ENCODE measurements at places on chromosomes 5 and 9. TPM values are rescaled to one million over a fixed set of nuclear protein-coding genes. Genes with fewer than 3 reads are reported as not detected.

- no peak overlapping the region for H3K4me3 ChIP-seq
- DNase-seq = no peak
- no peaks in the 10 kb centered on the region for H3K36me3 ChIP-seq
- no peaks in the 10 kb centered on the region for H3K4me1 ChIP-seq
- H3K27ac ChIP-seq = peak overlapping the region; percentile 26
- no peaks in the 10 kb centered on the region for H3K27me3 ChIP-seq
These were observed 76.6 kb upstream of the ITGA1 start for GRCh38 chr5:52710972-52711596.

TMEM232 gene
- 1.8 TPM for total RNA-seq

DNA sequence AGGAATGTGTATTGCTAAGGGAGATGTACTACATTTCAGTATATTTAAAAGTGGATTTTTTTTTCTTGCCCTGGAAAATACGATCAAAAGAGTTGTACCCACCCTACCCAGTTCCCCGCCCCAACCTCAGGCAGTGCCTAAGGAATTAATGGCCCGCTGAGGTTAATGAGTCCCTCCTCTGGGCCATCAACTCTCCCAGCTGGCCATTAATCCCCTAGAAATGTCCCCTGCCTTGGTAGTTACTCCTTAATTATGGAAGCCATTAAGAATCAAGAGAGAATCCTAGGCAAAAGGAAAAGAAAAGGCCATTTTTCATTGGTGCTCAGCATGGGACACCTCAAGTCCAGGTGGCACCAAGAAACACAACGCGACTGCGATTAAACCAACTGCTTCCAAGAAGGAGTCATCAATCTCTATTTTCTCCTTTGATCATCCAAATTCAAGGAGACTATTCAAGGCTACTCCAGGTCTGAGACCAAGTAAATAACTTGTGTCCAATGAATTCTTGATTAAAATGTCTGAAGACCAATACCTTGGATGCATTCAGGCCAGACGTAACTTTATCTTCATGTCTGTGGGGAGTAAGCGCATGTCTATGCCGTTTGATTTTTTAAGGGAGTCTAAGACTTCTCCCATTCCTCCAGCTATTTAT is 1962.2 kb upstream of the WWC1 start:
- no peaks in the 10 kb centered on the region for H3K36me3 ChIP-seq
- H3K4me3 ChIP-seq = no peak overlapping the region
- H3K4me1 ChIP-seq = no peaks in the 10 kb centered on the region
- H3K27me3 ChIP-seq = no peaks in the 10 kb centered on the region
- no peak for DNase-seq

DNA sequence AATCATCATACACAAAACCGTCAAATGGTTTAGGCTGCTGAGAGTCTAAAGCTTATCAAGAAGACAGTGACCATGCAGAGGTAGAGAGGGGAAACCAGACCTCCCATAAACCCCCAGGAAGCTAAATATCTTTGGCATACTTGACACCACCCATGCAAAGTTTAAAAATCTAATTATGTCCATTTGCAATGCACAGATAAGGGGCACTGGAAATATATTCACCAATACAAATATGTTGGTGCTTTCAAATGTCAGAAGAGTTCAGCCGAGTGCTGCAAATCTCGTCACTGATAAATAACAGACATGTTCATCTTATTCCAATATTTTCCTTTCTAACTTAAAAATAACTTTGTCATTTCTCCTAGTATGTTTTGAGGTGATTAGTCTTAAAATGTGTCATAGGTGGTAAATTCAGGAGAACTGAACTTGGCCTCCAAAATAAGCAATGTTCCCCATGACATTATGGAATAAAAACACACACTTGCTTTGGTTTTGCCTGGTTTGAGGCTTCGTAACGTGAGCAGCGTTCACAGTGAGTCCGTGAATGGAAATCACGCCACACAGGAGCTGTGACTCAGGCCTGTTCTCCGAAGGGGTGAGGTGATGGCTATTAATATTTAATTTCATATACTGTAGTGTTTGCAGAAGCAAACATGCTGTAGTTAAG is 182.2 kb downstream of the AOPEP start:
- no peak overlapping the region for H3K4me3 ChIP-seq
- H3K27me3 ChIP-seq = no peaks in the 10 kb centered on the region
- H3K36me3 ChIP-seq = no peaks in the 10 kb centered on the region
- H3K4me1 ChIP-seq = peaks cover 2% of the 10 kb centered on the region
- no peak overlapping the region for H3K27ac ChIP-seq

- H3K27me3 ChIP-seq = no peaks in the 10 kb centered on the region
- H3K27ac ChIP-seq = no peak overlapping the region
- H3K36me3 ChIP-seq = peaks cover 39% of the 10 kb centered on the region
- no peak for DNase-seq
- H3K4me3 ChIP-seq = no peak overlapping the region
These were observed 15.3 kb downstream of the HSPA9 start for GRCh38 chr5:138559937-138560336.

GRCh38 chr5:132321109-132321721 is 27.0 kb downstream of the SLC22A4 start:
- no peaks in the 10 kb centered on the region for H3K36me3 ChIP-seq
- H3K4me3 ChIP-seq = no peak overlapping the region
- no peaks in the 10 kb centered on the region for H3K27me3 ChIP-seq
- H3K27ac ChIP-seq = no peak overlapping the region

DNA sequence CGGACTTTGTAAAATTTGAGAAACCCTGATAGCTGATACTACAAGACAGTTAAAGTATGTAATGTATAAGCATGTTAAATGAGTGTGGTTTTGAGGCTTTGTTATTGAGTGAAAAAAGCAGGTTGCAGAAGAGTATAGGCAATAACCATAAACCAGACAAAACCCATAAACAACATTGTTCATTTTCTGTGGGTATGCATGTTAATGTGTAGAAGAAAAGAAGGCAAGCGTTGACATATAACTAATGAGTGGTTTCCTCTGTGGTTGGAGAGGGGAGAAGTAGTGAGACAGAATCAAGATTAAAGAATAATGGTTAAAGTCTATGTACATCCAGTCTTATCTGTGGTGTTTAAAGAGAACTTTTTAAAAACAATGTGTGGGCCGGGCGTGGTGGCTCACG is 26.2 kb downstream of the RAD23B start:
- no peaks in the 10 kb centered on the region for H3K4me1 ChIP-seq
- no peaks in the 10 kb centered on the region for H3K27me3 ChIP-seq
- H3K4me3 ChIP-seq = no peak overlapping the region
- DNase-seq = no peak
- no peak overlapping the region for H3K27ac ChIP-seq

DNA sequence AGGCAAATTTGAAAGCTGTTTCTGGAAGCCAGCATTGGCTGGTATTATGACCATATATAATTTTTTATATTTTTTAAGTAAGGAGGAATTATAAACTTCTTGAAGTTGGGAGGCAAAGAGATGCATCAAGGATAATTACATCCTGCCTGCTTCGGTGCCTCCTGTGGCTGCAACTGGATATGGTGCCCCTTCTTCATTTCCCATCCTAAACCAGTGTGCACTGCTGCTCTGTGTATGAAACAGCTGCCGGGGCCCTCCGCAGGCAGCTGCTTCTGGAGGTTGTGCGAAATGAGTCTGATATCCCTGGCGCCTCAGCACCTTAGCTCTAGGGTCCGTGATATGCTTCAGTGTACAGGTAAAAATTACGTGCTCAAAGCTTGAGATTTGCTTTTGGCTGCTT is 304.2 kb downstream of the ENC1 start:
- no peak for DNase-seq
- no peaks in the 10 kb centered on the region for H3K27me3 ChIP-seq
- no peaks in the 10 kb centered on the region for H3K4me1 ChIP-seq
- H3K36me3 ChIP-seq = no peaks in the 10 kb centered on the region
- H3K4me3 ChIP-seq = no peak overlapping the region

- no peaks in the 10 kb centered on the region for H3K36me3 ChIP-seq
- no peaks in the 10 kb centered on the region for H3K27me3 ChIP-seq
- DNase-seq = peak; percentile 32
- H3K4me1 ChIP-seq = peaks cover 16% of the 10 kb centered on the region
These were observed 102.4 kb downstream of the DAPK1 start for GRCh38 chr9:87599901-87600610.

N4BP3 gene
- 3.3 TPM for total RNA-seq

GRCh38 chr9:129558551-129559505 is 62.1 kb downstream of the C9orf50 start:
- H3K27ac ChIP-seq = no peak overlapping the region
- H3K4me1 ChIP-seq = no peaks in the 10 kb centered on the region
- H3K36me3 ChIP-seq = no peaks in the 10 kb centered on the region

GEMIN5 gene
- total RNA-seq = 12.1 TPM

GRCh38 chr5:157924931-157925729 is 66.2 kb upstream of the CLINT1 start:
- peaks cover 4% of the 10 kb centered on the region for H3K4me1 ChIP-seq
- DNase-seq = peak; percentile 78
- no peaks in the 10 kb centered on the region for H3K36me3 ChIP-seq
- no peaks in the 10 kb centered on the region for H3K27me3 ChIP-seq
- no peak overlapping the region for H3K4me3 ChIP-seq
- peak overlapping the region; percentile 72 for H3K27ac ChIP-seq

- no peaks in the 10 kb centered on the region for H3K27me3 ChIP-seq
- H3K36me3 ChIP-seq = no peaks in the 10 kb centered on the region
- no peak overlapping the region for H3K4me3 ChIP-seq
- H3K4me1 ChIP-seq = no peaks in the 10 kb centered on the region
- no peak for DNase-seq
These were observed 255.2 kb downstream of the AOPEP start for GRCh38 chr9:94981723-94982090.

DNA sequence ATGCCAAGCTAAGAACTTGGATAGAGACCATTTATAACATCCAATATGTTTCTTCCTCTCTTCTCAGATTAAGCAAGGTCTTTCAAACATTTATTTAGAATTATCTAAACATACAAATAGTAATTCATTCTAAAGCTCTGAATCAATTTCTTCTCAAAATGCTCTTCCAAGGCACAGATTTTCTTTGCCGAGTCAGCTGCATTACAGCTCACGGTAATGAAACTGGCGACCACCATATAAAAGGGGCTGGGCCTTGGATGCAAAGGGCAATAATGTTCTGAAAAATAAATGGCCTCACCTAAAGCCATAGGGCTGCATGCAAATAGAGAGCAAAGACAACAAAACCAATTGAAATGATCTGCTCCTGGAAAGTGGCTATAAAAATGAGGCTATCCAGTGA is 63.8 kb downstream of the MED27 start:
- no peaks in the 10 kb centered on the region for H3K36me3 ChIP-seq
- H3K4me3 ChIP-seq = no peak overlapping the region
- H3K27ac ChIP-seq = no peak overlapping the region
- no peak for DNase-seq

DNA sequence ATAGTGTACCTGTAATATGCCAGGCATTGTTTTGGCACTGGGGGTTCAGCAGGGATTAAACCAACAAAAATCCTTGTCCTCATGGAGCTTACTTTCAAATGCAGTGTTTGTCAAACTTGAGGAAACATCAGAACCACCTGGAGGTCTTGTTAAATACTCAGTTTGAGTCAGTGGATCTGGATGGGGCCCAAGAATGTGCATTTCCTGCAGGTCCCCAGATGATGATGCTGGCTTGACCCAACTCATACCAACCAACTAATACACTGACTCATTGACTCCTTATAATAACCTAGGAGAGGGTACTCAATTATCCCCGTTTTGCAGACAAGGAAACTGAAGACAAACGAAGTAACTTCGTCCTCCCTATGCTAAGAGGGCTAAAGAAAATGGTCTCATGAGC is 11.3 kb downstream of the WWC1 start:
- H3K4me3 ChIP-seq = no peak overlapping the region
- H3K27ac ChIP-seq = no peak overlapping the region
- no peak for DNase-seq
- peaks cover 3% of the 10 kb centered on the region for H3K4me1 ChIP-seq
- H3K36me3 ChIP-seq = no peaks in the 10 kb centered on the region
- H3K27me3 ChIP-seq = no peaks in the 10 kb centered on the region

GRCh38 chr5:34789021-34789531 is 49.9 kb upstream of the TTC23L start:
- no peaks in the 10 kb centered on the region for H3K4me1 ChIP-seq
- H3K4me3 ChIP-seq = no peak overlapping the region
- no peak for DNase-seq
- no peak overlapping the region for H3K27ac ChIP-seq

FBN2 gene
- 1.8 TPM for total RNA-seq

MEIKIN gene
- not detected for total RNA-seq

DNA sequence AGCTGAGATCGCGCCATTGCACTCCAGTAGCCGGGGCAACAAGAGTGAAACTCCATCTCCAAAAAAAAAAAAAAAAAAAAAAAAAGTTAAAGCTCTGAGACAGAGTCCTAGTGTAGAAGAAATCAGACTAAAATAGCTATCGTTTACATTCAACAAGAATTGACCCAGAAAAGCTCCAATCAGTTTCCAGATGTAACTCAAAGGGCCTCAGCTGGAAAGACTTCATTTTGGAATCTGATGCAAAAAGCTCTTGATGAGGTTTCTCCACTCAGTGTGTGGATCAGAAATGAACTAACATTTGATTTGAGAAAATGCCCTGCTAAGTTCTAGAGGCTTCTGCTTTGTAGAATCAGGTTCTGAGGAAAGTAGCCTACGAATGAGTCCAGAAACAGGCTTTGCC is 7.2 kb upstream of the C1QTNF2 start:
- H3K4me3 ChIP-seq = no peak overlapping the region
- H3K4me1 ChIP-seq = no peaks in the 10 kb centered on the region
- no peaks in the 10 kb centered on the region for H3K36me3 ChIP-seq
- no peak for DNase-seq

LMX1B gene
- 0.13 TPM for total RNA-seq

GRCh38 chr9:110521206-110521605 is 58.3 kb downstream of the SVEP1 start:
- DNase-seq = no peak
- H3K4me1 ChIP-seq = no peaks in the 10 kb centered on the region
- H3K36me3 ChIP-seq = no peaks in the 10 kb centered on the region

GRCh38 chr5:130002183-130002582 is 97.9 kb downstream of the CHSY3 start:
- no peaks in the 10 kb centered on the region for H3K4me1 ChIP-seq
- H3K27me3 ChIP-seq = no peaks in the 10 kb centered on the region
- H3K36me3 ChIP-seq = no peaks in the 10 kb centered on the region

DNA sequence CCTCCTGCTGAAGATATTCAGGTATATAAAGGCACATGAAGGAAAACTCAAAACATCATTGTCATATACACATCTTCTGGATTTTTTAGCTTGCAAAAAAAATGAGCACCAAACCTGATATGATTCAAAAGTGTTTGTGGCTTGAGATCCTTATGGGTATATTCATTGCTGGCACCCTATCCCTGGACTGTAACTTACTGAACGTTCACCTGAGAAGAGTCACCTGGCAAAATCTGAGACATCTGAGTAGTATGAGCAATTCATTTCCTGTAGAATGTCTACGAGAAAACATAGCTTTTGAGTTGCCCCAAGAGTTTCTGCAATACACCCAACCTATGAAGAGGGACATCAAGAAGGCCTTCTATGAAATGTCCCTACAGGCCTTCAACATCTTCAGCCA is at the start of gene IFNK:
IFNK (plus strand) TSS at position 55 of the 400 bp plus-strand sequence; CDS start at position 102, 47 bp downstream.
- no peak within 1 kb of the TSS for H3K4me3 ChIP-seq
- no peak within 1 kb of the TSS for H3K27ac ChIP-seq
- no peaks in the 10 kb centered on the region for H3K27me3 ChIP-seq
- DNase-seq = no peak
- H3K4me1 ChIP-seq = no peaks in the 10 kb centered on the region

KIF20A gene
- total RNA-seq = 35.7 TPM

SH3PXD2B gene
- 12.2 TPM for total RNA-seq

- no peaks in the 10 kb centered on the region for H3K36me3 ChIP-seq
- no peaks in the 10 kb centered on the region for H3K4me1 ChIP-seq
- H3K27me3 ChIP-seq = no peaks in the 10 kb centered on the region
- peak overlapping the region; percentile 46 for H3K4me3 ChIP-seq
- DNase-seq = peak; percentile 63
- peak overlapping the region; percentile 55 for H3K27ac ChIP-seq
These were observed 556 bp downstream of the PCDHGC3 start for GRCh38 chr5:141476132-141476911.

GRCh38 chr5:91162534-91163381 is 220.4 kb downstream of the ARRDC3 start:
- peak; percentile 84 for DNase-seq
- H3K4me1 ChIP-seq = no peaks in the 10 kb centered on the region
- no peaks in the 10 kb centered on the region for H3K27me3 ChIP-seq
- no peak overlapping the region for H3K4me3 ChIP-seq
- no peaks in the 10 kb centered on the region for H3K36me3 ChIP-seq
